Substantia nigra (tissue), 51 donors: ENCODE measurements at places on chromosomes 7 and 10.

DNA sequence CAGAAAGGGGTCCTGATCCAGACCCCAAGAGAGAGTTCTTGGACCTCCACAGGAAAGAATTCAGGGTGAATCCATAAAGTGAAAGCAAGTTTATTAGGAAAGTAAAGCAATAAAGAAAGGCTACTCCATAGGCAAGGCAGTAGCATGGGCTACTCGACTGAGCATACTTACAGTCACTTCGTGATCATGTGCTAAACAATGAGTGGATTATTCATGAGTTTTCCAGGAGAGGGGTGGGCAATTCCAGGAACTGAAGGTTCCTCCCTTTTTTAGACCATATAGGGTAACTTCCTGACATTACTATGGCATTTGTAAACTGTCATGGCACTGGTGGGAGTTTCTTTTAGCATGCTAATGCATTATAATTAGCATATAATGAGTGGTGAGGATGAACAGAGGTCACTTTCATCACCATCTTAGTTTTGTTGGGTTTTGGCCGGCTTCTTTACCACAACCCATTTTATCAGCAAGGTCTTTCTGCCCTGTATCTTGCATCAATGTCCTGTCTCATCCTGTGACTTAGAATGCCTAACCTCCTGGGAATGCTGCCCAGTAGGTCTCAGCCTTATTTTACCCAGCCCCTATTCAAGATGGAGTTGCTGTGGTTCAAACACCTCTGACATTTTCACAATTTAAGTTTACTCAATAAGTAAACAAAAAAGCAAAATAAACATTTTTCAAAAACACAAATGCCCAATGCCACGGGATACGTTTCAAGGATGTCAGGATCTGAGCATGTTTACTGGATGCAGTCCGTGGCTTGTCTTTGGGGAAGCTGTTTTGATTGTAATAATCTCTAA, 37.0 kb downstream of the ALOX5 start:
- no peak for DNase-seq

DNA sequence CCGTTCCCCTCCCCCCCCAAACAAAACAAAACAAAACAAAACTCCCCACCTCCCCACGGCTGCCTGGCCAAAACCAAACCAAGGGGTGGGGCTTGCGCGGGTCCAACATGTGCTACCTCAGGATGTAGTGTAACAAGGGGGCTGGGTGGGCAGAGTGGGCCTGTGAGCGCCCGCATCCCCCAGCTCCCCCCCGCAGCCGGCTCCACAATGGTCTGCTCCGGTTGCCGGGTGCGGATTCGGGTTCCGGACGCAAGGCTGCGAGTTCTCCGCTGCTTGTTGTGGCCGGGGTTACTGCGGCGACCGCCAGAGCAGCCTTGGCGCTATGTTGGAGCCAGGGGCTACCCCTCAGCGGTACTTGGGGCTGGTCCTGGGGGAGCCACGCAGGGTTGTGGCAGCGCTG, 4.9 kb downstream of the C10orf143 start:
- DNase-seq = no peak

GRCh38 chr10:15491856-15492642, 121.0 kb upstream of the FAM171A1 start:
- DNase-seq = no peak

GRCh38 chr10:78754269-78755062, 314.3 kb upstream of the ZMIZ1 start:
- DNase-seq = no peak

DNA sequence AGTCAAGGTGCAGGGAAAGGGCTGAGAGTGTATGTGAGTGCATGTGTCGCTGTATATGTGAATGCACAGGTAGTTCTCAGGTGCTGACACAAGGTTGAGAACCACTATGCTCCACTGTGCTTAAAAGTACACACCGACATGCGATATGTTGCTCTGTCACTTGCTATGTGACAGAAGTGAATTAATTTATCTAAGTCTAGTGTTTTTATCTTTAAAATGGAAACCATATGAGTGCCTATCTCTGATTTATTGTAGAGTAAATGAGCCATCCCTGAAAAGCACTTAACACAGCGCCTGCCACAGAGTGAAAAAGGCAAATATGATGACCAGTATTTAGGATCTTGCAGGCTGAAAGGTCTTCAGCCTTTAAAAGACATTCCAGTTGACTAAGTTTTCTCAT, 4.9 kb downstream of the SLC35B4 start:
- no peak for DNase-seq

- no peak for DNase-seq
These were observed 13.1 kb downstream of the VCL start for GRCh38 chr10:74011017-74011416.

DNA sequence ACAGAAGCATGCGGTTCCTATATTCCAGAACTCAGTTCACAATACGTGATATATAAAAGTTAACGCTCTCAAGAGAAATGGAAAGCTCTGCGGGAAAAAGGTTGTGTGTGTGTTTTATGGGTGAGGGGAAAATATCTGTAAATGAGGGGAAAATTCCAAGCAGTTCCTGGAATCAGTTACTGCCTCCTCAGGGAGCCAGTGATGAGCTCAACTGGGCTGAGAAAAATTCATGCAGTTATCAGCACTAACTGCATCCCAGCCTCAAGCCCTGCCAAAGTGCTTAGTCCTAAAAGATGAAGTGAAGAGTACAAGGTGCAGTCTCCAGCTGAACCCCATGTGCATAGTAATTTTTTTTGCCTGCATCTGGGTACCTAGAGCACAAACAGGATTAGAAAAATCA, 191.9 kb downstream of the CDK14 start:
- no peak for DNase-seq

DNA sequence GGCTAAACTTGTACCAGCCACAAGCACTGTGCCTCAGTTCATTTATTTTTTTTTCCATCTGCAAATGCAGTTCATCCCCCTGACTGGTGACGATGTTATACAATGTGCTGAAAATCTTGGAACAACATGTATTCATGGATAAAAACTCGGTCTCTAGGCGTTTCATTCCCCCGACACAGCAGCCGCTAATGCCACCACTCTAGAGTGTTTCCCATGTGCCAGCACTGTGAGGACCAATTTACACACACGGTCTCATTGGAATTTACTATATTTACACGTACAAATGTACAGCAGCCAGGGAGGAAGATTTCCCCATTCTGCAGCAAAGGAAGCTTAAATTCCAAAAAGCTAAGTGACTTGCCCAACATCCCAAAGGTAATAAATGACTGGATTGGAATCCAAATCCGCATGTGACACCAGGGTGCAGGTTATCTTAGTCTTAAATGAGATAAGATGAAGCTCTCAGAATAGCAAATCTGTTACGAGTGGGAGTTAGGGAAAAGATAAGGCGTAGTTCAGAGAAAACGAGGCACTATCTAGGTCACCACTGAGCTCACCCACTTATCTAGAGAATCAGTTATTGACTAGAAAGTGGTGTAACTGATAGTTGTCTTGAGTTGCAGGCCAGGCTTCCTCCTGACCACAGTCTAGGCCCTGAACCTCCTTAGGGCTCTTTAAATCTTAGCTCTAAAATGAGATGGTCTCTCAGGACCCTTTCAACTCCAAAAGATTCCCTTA, 36.7 kb downstream of the FAM107B start:
- no peak for DNase-seq

- no peak for DNase-seq
These were observed 32.4 kb upstream of the INPP5F start for GRCh38 chr10:119693262-119693957.

- no peak for DNase-seq
These were observed 63.0 kb upstream of the SP4 start for GRCh38 chr7:21364801-21365271.

GRCh38 chr10:32417911-32418547, 27.9 kb upstream of the CCDC7 start:
- peak; percentile 6 for DNase-seq

DNA sequence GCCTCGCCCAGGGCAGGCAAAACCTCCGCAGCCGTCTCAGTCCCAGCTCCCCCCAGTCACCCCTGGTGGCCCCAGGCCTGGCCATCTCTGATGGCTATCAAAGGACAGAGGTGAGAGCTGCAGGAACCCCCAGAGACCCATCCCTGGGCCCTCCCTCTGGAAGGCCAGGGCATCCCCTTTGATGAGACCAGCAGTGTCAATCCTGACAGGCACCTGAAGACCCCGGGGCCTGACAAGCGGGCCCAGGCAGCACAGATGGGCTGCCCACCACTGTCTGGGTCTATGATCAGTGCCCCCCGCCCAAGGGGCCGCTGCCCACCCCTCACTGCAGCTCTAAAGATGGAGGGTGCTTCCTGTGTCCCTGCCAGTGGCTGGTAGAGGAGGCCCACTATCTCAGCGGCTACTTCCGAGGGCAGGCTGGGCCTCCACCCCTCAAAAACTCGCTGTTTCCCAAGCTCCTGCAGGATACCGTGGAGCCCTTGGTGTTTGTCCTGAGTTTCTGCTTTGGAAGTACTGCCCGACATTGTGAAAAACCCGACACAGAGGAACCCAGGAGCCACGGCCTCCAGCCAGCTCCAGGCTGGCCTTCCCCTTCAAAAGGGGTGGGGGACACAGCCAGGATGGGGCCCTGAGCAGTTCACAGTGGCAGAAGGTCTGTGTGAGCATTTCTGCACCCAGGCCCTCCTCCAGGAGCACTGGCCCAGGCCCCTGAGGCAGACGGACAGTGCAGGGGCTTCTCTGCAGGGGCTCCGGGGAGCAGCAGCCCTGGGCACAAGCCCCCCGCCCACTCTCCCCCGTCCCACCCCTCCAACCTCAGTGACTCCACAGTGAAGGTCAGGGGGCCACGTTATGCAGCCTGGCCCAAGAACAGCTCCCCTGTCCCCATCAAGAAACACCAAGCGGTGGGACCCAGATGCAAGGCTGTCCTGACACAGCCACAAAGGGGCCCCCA, 99.2 kb downstream of the PDGFA start:
- no peak for DNase-seq

DNA sequence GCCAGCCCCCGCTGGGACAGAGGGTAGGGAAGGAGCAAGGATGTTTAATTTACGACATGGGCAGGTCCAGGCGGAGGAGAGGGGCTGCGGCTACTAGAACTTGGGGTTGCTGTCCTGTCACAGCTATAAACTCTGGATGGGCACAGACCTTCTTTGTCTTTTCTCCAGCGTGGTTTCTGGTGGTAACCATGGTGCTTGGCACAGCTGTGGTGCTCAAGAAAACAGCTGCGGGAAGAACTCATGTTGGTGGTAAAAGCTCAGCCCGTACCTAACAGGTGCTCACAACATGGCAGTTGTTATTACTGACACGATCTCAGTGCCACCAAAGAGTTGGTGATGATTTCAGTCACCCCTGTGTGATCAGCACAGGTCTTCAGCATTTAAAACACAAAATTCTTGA, 13.8 kb downstream of the BAIAP2L1 start:
- DNase-seq = no peak

DNA sequence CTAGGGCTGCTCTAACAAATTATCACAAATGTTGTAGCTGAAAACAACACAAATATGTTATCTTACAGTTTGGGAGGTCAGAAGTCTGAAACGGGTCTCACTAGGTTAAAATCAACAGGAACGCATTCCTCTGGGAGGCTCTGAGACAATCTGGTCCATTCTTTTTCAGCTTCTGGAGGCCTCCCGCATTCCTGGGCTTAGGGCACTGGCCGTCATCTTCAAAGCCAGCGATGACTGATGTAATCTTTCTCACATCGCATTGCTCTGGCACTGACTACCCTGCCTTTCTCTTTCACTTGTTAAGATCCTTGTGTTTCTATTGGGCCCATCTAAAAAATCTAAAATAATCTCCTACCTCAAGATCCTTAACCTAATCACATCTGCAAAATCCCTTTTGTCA, 1071.5 kb upstream of the C7orf33 start:
- no peak for DNase-seq

GRCh38 chr10:70693619-70694335, 21.5 kb downstream of the ADAMTS14 start:
- DNase-seq = no peak

- no peak for DNase-seq
These were observed 577 bp upstream of the DDX21 start for GRCh38 chr10:68955355-68955831.

DNA sequence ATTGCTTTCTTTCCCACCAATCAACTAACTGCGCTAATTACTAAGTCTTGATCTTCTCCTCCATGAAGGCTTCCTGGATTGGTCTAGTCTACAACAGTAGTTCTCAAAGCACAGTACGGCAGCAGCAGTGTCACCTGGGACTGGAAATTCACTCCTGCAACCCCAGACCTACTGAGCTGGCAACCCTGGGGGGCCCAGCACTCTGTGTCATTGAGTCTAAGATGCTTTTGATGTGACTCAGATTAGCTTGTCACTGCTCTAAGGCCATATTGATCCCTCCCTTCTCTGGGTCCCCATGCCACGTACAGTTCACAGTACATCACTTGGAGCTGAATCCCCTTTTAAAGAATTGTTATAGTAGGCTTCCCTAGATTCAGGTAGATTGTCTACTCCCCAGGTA, 65.7 kb upstream of the KMT2C start:
- DNase-seq = no peak

- DNase-seq = peak; percentile 68
These were observed 1.4 kb downstream of the MXI1 start for GRCh38 chr10:110208614-110209453.
